ENCODE measurements at places on chromosomes 4 and X.

DNA sequence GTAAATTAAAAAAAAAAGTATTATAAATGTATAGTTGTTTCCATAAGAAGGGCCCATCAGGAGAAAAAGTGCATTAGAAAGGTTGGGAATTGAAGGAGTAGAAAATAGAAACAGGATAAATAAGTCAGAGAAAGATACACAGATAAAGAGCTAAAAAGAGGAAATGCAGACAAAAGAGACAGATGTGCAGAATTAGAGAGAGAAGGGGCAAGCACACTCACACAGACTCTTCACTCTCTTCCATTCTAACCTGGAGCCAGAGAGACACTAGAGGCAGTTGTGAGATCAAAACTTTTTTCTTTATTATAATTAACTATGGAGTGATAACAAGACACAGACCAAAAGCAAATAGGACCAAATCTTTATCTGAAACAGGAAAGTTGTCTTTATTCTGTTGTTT is 134.1 kb downstream of the CEP135 start:
- DNase-seq: no peak

- DNase-seq: no peak
Observed at GRCh38 chr4:4427121-4427870, 40.4 kb downstream of the NSG1 start.

DNA sequence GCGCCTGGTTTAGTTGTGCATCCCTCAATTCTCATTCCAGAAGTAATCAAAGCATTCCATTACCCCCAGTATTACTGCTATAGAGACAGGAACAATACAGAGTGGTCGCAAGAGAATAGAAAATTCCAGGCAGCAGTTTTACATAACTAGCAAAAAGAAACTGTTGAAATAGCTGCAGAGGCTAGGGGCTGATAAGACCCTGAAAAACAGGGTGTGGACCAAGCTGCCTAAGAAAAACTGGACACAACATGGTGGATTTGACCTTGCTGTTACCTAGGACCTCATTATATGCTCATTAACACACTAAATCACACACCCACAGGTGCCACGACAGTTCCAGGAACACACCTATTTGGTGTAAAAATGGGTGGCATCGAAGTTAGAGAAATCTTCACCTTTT is 15.4 kb downstream of the EPGN start:
- no peak for DNase-seq

- no peak for DNase-seq
Observed at GRCh38 chr4:138458751-138459150, 216.6 kb upstream of the SLC7A11 start.

DNA sequence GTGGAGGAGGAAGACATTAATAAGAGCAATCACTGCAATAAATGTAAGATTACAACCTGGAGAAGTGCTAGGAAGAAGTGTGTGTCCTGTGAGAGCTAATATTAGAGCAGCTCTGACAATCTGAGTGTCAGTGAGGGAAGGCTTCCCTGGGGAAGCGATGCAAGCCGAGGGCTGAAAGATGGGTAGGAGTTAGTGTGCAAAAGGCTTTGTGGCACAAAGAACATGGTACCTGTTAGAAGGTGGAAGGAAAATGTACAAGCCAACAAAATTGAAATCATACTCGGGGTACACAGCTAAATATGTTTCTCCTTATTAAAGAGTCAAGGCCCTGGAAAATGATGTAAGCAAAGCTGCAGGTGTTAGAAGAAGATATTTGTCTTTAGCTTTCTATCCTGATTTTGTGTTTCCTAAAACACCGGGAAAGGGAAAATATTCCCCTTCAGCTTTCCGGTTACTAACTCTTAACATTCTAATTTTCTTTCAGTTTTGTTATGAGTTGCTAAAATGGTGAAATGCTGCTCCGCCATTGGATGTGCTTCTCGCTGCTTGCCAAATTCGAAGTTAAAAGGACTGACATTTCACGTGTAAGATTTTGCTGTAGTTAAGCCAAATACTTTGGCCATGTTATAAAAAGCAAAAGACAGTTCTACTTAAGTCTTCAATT is 808 bp downstream of the THAP6 start:
- no peak for DNase-seq

- DNase-seq: no peak
Observed at GRCh38 chr4:105546086-105546485, 6.3 kb upstream of the ARHGEF38 start.

DNA sequence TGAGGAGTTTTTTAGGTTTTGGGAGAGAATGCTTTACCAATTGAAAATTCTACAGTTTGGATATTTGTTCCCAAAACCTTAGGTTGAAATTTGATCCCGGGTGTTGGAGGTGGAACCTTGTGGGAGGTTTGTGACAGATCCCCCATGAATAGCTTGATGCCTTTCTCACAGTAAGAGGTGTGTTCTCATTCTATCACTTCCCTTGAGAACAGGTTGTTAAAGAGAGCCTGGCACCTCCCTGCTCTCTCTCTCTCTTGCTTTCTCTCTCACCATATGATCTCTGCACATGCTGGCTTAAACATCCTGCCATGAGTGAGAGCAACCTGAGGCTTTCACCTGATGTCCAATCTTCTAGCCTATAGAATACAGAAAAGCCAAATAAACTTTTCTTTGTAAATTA is 1475.5 kb upstream of the AGA start:
- DNase-seq: no peak

GRCh38 chr4:120977435-120977997 is 55.0 kb upstream of the PRDM5 start:
- no peak for DNase-seq

DNA sequence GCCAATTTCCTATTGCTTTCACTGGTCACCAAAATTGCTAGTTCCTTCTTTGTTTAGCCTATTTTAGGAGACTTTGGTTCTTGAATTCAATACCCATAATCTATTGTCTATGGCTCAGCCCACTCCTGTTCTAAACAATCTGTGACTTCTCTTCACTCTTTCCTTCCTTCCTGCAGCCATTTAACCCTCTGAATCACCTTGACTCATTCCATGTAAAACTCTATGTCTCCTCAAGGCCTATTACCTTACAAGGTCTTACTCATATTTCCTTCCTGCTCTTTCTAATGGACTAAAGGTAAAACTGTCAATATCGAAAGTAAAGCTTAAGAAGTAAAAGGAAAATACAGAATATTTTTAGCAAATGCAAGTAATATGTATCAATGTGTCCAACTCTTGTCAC is 301.6 kb downstream of the ARHGAP24 start:
- DNase-seq: no peak

Measured in activated T-helper 1 cell treated with anti-CD3 and anti-CD28 coated beads, Interleukin-2, amount 50 U/mL, for 16 hours (primary cell).